ENCODE measurements at places on chromosomes 1 and 21.

- DNase-seq: no peak
Measured at GRCh38 chr1:151013518-151013917, 5.3 kb downstream of the PRUNE1 start.

GRCh38 chr1:159179906-159180305, 8.5 kb downstream of the CADM3 start:
- DNase-seq: no peak

DNA sequence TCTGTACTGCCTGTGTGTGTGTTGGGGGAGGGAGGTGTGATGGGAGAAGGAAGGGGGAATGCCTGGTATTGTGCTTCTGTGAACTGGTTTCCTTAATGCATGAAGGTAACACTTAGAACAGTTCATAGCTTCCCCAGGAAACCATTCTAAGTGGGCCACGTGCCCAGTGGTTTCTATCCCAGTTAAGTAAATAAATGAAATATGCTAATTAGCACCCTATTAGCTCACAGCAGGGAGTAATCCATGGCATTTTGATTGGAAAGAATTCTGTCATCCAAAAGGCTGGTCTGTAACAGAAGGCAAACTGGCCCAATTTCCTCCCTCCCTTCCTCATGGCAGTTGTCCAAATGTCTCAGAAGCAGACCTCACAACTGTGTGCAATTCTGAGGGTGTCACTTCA, 199.3 kb downstream of the TTLL7 start:
- DNase-seq: peak; percentile 35

GRCh38 chr1:17606826-17607440, 67.4 kb downstream of the ARHGEF10L start:
- DNase-seq: peak; percentile 91

- DNase-seq: no peak
Measured at GRCh38 chr1:185238447-185238846, 78.6 kb downstream of the IVNS1ABP start.

DNA sequence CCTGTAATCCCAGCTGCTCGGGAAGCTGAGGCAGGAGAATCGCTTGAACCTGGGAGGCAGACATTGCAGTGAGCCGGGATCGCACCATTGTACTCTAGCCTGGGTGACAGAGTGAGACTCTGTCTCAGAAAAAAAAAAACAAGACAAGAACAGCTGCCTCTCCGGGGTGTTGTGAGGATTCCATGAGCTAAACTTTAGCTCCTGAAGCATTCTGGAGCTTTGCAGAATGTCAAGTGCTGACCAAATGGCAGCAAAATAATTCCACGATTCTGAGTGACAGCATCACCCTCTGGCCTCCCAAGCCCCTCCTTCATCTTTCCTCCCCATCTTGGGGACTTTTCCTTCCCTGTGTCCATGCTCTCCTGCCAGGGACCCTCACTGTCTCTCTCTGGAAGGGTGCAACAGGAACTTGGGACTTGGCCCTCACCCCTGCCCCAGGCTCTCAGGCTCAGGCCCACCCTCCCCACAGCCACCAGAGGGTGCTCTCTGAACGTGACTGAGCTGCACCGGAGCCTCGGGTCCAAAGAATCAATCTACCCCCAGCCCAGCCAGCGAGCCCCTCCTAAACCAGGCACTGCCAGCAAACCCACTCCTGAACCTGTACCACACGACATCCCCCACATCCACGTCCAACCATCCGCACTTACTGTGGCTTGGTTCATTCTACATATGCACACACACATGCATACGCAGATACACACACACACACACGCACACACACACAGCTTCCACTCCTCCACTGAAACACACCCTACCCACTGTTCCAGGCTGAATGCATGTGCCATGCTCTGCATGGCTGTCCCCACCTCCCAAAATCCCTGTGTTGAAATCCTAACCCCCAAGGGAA, 45.7 kb downstream of the ACOT7 start:
- peak; percentile 50 for DNase-seq

DNA sequence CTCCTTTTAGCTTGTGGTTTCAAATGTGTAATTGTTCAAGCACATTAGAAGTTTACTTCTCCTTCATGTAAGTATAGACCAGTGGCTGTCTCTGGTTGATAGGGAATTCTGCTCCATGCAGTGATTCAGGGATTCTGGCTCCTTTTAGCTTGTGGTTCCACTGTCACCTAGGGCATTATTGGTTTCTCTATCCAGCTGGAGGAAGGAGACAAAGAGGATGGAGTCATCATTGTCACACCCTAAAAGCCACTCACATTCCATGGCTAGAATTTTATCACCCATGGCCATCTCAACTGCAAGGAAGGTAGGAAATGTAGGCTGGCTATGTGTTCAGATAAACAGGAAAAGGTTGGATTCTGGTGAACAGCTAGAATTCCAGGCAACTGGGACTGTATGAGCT, 131.2 kb downstream of the URB2 start:
- DNase-seq: no peak

DNA sequence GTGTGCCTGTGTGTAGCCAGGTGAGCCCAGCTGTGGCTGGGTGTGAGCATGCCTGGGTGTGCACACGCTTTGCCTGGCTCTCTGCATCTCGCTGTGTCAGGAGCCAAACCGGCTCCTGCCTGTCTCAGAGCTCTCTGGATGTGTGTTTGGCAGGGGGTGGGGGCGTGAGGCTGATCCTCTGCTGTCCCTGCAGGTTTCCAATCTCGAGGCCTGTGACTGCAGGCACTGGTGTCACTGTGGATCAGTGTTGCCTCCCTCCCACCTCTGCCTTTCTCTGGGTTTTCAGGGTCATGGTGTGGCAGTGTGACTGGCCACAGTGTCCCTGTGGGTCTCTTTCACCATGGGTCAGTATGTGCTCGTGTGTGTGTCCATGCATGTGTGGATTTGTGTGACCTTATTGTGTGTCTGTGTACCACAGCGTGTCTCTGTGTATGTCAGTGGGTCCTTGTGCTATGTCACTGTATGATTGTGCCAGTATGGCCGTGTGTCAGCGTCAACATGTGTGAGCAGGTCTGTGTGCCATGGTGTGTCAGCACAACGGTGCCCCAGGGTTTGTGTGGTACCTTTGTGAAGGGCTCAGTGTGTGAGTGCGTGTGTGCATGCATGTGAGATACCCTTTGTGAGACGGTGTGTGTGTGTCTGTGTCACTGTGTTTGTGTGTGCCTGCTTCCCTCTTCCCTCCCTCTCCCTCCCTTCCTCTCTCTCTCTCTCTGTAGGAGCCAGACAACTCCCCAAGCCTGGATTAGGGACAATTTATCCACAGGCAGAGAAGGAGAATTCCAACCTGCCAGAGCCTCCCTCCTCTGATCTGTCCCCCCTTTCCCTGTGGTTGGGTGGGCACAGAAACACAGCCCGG, 43.4 kb downstream of the AHDC1 start:
- DNase-seq: peak; percentile 77

Measured in eye (tissue), 1 donor.